ENCODE measurements at places on chromosomes 3 and 15.

DNA sequence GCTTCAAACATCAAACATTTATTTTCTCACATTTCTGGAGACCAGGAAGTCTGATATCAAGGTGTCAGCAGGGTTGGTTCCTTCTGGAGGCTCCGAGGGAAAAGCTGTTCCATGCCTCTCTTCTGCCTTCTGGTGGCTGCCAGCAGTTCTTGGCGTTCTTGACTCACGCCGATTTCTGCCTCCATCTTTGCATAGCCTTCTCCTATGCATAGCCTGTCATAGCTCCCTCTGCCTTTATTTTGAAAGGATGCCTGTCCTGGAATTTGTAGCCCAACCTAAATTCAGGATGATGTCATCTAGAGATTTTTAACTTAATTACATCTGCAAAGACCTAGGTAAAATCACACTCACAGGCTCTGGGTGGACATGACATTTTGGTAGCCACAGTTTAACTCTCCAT is 70.4 kb downstream of the RGMA start:
- DNase-seq: no peak

DNA sequence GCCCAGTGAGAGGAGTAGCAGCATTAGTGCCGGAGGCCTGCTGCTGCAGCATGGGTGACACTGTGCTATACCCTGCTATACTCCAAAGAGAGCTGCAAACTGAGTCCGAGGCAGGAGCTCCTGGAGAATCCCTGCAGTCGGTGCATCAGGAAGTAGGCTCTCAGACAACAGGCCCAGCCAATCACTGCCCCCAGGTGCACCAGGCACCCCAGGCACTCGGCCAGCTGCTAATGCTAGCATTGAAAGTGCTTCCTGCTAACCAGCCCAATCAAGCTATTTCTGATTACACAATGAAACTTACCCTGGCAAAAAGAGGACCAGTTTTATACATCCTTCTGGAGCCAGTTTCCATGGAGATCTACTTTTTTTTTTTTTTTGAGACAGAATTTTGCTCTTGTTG is 45.6 kb upstream of the IREB2 start:
- DNase-seq: no peak

- no peak for DNase-seq
Observed at GRCh38 chr3:45595364-45596195, 1.0 kb downstream of the LIMD1 start.

DNA sequence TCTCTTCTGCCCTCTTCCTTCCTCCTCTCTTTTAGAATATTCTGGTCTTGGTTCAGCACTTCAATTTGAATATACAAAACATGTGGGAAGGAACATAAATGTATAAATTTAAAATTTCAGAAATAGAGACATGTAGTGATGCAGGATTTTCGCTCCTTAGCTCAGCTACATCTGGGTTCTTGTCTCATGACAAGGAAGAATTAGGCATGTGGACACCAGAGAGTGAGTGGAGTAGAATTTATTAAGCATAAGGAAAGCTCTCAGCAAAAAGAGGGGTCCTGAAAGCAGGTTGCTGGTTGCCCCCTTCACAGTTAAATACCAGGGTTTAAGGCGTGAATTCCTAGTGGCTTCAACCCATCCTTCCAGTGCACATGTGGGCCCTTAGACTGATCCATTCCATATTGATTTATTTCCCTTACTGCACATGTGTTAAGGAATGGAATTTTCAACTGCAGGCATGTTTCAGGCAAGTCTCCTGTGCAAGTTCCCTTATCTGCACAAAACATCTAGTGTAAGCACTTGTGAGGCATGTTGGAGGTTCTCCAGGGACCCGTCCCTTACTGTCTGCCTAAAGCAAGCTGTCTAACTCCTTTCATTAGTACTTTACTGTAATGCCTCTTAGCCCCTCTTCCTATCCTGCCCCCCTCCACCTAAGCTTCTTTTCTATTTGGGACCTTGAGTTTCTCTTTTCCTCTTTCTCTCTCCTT is 133.2 kb upstream of the STRIT1 start:
- no peak for DNase-seq

- no peak for DNase-seq
Observed at GRCh38 chr15:37109168-37109871, 9.0 kb upstream of the MEIS2 start.

- no peak for DNase-seq
Observed at GRCh38 chr3:106345353-106346027, 476.7 kb upstream of the CBLB start.

DNA sequence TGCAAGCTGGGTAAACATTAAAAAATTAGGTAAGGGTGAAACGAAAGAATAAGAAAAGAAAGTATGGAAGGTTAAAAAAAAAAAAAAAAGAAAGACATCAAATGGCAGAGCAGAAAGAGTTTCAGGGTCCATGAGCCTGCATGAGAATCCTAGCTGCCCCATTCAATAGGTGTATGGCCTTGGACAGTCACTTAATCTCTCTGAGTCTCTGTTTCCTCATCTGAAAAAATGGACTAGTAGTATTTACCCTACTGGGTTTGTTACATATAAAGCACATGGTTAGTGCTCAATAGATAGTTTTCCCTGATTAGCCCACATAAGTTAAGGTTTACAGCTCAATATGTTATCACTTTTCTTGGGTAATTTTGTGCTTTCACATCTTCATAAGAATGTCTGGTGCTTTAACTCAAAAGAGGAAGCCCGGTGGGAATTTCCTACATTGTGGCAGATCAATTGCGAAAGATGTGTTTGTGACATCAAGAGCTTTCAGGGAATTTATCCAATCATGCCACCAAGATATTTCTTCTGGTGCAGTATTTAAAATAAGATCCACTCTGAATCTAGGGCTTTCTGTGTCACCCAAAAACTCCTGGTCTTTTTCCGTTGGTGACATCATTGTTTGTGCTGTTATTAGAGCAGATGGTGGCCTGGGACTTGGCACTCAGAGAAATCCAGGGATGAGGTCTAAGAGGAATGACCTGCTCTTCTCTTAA is 57.2 kb upstream of the UBE2E1 start:
- no peak for DNase-seq

- no peak for DNase-seq
Observed at GRCh38 chr15:93417631-93418030, 328.6 kb upstream of the RGMA start.

DNA sequence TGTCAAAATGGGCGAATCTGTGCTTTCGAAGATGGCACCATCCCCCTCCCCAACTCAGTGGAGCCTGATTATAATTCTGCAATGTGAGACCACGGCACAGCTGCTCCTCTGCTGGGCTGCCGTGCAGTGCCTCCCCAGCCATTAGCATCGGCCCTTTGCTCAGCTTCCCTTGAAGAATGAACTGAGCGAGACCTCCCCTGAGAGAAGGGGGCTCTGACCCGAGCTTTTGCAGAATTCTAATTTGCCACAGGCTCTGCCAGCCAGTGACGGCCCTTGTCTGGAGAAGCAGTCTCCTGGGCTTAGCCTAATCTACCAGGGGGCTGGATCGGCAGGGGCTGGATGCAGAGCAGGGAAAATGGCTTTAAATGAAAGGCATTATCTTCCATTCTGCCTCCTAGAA is 57.2 kb downstream of the GLDN start:
- DNase-seq: no peak
